Germinal center (tissue), 1 donor: ENCODE measurements at places on chromosomes 3 and 15.
A peak's percentile ranks its signal among the peaks of the same experiment; 100 is the strongest.

- DNase-seq = no peak
These were observed at the start of gene NRG4 for GRCh38 chr15:76011627-76012551. Gene NRG4 (minus strand): TSS chr15:76012424. CDS start chr15:76011230, 1,194 bp downstream.

GRCh38 chr15:40136470-40137302, 24.2 kb upstream of the BUB1B start:
- no peak for DNase-seq

GRCh38 chr3:185995352-185995751, 57.5 kb upstream of the TRA2B start:
- DNase-seq = no peak

DNA sequence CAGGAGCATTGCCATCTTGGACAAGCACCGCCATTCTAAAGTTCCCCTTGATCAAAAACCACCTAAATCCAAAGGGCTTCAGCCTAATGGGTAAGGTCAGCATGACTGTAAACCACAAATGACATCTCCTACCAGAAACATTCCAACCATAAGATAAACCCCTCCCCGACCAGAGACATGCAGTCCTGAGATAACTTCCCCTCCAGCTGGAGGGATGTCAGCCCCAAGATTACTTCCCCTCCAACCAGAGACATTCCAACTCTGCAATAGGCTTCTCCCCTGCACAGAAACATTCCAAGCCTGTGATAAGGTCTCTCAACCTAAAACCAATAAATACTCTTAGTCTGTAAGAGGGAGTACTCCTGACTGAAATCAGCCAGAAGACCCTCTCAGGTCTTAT, 62.7 kb upstream of the DNAJC19 start:
- DNase-seq = no peak

DNA sequence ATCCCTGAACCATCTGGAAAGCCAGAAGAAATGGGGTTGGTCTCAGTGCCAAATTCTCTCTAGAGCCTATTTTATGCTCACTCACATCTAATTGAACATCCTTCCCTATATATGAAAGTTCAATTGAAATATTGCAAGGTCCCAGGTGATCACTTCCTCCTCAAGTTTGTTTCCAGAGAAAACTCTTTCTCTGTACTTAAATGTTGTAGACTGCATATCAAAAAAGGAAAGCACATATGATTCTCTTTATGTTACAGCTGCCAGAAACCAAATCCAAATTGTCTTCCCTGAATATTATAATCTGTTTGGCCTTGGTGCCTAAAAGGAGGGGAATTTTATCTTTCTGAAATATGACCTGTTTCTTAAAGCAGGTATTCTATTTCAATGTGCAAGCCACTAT, 93.3 kb downstream of the SHOX2 start:
- no peak for DNase-seq

DNA sequence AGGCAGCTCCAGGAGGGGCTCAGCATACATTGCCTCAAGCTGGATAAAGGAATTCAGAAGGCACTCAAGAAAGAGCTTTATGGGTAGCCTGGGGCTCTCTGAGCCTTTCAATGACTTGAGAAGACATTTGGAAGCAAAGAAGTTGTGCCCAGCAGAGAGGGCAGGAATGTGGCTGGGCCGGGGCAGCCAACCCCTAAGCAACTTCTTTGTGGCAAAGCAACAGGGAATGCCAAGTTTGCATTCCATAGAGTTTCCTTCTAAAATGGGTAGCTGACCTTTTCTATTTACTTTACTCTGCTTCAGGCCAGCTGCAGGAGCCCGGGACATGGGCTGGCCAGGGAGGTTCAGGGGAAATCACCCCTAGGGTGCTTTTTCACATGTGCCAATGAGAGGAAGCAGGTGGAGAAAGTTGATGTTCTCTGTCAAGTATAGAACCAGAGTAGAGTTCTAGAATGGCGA, 45.6 kb downstream of the CCDC12 start:
- no peak for DNase-seq

GRCh38 chr15:86691091-86691663, 611.5 kb downstream of the AGBL1 start:
- DNase-seq = no peak

DNA sequence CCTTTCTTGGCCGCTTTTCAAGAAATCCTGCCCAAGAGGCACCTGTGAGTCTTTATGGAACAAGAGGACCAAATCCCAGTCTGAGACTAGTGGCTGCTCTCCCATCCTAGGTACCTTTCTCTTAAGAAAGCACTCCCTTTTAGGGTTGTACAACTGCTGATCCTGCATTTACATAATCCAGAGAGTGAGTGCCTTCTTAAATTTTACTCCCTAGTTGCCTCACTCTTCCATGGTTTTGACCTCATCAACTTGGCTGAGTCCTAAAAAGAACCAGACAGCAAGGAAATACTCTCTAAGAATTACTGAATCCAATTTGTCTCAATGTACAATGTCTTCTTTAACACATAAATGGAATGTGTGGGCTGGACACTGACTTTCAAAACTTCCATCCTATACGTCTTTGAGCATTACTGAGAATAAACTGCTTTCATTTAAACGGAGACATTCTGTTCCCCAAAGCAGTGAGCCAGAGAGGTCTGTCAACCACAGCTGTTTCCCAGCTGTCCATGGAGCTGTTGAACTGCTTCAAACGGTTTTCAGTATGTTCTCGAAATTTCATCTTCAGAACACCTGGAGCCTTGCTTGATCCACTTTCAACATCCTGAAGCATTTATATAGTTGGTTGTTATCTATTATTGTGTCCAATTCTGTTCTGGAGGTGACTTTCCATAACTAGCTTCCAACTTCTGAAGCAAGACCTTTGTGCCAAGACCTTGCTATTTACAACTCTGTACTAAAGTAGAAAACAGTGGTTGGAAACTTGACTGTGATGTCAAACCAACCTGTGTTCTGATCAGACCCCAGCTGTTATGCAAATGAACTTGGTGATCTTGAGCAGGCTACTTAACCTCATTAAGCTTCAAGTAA, 179.1 kb downstream of the SLC9A9 start:
- peak; percentile 54 for DNase-seq

GRCh38 chr3:11523572-11524101, 120.1 kb downstream of the VGLL4 start:
- DNase-seq = no peak

DNA sequence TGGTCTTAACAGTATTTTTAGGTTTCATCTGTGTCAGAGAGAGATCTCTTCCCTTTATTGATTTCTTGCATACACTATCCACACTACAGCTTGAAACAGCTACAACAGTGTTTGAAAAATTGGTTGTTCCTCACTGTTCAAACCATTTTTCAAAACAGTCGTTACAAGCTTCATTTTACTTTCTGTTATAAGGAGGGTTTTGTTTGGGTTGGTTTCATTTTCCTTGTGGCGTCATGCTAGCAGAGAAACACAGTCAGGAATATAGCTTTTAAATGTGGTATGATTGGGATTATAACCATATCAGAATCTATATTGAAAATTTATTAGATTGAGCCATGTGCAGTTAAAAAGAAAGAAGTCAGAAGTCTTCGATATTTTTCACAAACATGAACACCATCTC, 400.6 kb downstream of the ZBTB20 start:
- DNase-seq = no peak

GRCh38 chr15:74831813-74832495, 5.5 kb downstream of the CPLX3 start:
- DNase-seq = no peak

GRCh38 chr3:116265320-116265695, 180.0 kb downstream of the LSAMP start:
- no peak for DNase-seq

GRCh38 chr3:50625231-50626182, 8.6 kb downstream of the MAPKAPK3 start:
- no peak for DNase-seq

DNA sequence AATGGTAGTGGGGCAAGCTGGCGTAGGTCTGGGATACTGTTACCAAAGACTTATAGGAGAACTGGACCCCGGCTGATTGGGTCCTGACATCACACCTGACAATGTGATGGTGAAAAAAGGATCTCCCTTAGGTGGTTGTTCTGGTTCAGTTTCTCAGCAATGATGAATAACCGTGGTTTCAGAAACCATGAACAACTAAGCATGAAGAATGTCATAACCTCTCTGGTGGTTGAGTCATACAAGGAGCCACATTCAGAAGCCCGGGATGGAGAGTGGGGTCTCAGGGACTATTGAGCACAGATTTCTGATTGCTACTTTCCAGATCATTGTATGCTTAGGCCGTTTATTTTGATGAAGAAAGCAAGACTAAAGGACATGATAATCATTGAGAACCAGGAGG, 17.4 kb downstream of the GPR160 start:
- peak; percentile 21 for DNase-seq

- DNase-seq = no peak
These were observed 434.8 kb upstream of the DPH6 start for GRCh38 chr15:35980719-35981118.

DNA sequence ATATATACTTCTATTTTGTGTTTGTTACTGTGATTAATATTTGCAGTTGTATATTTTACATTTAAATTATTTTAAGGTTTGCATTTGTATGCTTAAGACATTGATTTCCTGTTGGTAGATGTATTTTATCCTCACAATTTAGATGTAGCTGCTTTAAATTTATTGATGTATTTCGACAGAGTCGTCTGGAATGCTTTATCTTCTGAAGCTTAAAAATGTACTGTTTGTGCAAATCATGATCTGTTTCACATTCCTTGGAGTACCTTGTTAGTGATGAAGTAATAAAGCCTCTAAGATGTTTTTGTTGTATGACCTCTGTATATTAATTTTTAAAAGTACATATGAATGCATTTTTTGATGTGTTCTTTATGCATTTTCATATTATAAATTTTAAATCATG, 1.9 kb downstream of the CHD2 start:
- DNase-seq = no peak

DNA sequence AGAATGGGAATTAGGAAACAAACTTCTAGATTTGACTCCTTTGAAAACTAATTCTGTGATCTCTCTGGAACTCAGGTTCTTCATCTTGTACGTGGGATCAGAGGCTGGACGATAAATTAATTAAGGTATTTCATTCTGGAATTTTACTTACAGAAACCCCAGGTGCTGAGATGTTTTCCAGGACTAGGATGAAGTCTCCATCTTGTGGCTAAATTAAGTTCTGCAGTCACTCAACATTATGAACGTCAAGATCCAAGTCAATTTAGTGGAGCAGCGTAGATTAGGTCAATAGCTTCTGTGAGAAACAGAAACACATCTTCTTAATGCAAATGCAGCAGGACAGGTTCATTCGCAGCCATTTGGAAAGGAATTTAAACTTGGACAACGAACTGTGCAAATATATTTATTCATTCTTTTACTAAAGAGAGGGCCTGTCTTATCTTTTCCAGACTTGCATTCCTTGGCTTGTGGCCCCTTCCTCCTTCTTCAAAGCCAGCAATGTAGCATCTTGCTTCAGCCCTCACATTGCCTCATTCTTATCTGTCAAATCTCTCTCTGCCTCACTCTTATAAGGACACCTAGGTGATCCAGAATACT, 26.7 kb upstream of the TMC3 start:
- DNase-seq = peak; percentile 48

GRCh38 chr3:189787191-189787590, 156.0 kb downstream of the TP63 start:
- DNase-seq = no peak

DNA sequence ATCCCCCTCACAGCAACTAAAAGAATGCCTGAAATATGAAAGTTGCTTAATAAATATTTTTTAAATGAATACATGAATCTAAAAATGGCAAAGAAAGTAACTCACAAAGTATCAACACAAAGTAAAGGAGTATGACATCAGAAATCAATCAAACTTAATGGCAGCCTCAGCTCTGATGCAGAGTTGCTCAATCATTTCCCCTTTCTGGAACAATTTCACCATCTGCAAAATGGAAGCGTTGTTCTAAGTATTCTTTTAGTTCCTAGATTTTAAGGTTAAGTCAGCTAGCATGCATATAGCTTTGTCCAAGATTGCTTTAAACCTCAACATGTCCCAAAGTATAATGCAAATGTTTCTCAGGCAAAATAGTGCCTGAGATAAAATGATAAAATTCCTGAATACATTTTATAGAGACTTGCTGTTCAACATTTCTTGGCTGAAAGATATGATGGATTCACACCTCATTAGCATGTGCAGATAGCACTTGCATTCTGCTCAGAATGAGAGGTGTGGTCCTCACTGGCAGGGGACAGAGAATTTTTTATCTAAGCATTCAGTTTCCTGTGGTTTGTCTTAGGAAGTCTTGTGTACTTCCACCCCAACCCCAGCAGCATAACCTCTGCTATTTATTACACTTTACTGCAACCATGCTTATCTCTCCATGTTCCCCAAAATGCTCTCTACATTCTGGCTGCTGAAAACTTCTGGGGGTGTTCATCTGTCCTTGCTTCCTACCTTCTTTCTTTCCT, 429.3 kb downstream of the GRM7 start:
- DNase-seq = no peak

DNA sequence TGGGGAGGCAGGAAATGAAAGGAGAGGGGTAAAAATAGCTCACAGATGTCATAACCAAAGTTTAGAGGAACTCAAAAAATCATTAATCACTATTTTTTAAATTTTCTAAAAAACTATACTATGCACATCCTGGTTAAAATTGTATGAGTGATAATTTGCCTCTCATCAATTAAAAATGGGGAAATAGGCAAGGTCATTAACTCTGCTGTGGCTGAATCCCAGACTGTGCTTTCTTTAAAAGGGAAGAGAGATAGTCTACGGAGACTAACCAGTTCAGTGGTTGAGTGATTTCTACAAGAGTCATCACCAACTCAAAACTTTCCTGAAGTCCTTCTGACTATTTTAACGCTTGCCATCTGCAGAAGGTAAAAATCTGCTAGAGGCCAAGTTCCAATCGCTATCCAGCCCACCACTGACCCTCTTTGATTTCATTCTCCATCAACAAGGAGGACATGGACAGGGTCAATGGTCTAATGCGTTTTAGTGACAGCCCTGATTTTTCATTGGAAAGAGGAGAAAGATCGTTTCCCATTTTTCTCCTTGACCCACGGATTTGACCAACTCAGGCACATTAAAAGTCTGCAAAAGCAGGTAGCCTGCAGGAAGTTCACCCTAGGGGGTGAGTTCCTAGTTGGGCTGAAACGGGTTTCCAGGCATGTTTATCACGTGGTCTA, 850 bp downstream of the SUCLG2 start:
- DNase-seq = no peak

- DNase-seq = no peak
These were observed 127.3 kb downstream of the RAP2B start for GRCh38 chr3:153289334-153289808.

DNA sequence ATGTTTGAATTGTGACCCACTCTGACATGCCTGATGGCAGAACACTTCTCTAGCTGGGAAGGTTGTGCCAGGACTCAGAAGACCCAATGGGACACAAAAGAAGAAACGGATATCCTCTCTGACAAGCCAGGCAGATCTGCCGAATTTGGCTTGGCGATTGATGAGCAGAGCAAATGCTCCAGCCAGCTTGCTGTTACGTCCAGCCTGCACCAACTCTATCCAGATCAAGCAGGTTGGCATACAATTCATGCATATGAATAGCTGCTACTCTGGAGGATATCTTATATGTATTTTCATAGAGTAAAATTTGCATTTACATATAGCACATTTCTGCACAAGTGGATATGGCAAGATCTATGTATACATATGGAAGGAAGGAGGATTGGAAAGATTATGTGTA, 102.8 kb downstream of the PEX5L start:
- no peak for DNase-seq
